ENCODE measurements at places on chromosomes 2 and 18. TPM values are rescaled to one million over a fixed set of nuclear protein-coding genes. Genes with fewer than 3 reads are reported as not detected.

DNA sequence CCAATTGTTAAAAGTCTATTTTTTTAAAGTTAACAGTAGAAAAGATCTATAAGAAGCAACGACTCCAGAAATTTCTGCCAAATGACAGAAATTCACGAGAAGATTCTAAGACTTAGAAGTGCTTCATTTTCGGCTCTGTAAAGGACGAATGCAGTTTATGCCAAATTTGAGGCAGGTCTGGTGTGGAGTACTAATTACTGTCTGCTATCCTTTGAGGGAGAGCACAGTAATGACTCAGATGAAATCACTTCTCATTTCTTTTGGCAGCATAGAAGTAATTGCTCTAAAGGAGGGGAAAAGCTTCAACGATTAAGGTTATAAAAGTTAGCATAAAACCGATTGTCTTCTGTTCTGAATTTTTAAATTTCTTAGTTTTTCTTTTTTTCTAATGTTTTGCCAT is 11.4 kb downstream of the G6PC2 start:
- H3K27me3 ChIP-seq = no peaks in the 10 kb centered on the region
- H3K36me3 ChIP-seq = no peaks in the 10 kb centered on the region
- H3K4me3 ChIP-seq = no peak overlapping the region

GRCh38 chr18:78410094-78410786 is 569.4 kb upstream of the SALL3 start:
- H3K4me1 ChIP-seq = no peaks in the 10 kb centered on the region
- no peaks in the 10 kb centered on the region for H3K27me3 ChIP-seq
- DNase-seq = peak; percentile 52
- H3K36me3 ChIP-seq = no peaks in the 10 kb centered on the region

DNA sequence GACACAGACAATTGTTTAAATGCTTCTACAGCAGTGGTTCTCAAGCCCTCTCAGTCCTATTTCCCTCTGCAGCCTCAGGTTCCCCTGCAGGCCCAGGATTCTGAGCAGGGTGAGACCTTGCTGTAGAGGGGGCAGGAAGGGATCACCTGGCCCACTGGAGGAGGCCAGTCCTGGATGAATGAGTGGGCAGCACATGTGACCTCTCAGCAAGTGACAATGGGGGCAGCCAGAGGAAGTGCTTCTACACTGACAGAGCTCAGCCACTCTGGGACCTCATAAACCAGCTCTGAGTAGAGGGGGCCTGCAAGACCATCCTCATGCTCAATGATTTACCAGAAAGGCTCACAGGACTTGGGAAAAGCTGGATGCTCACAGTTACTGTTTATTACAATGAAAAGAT is 63.2 kb downstream of the ASB1 start:
- H3K4me3 ChIP-seq = no peak overlapping the region
- no peaks in the 10 kb centered on the region for H3K36me3 ChIP-seq
- no peaks in the 10 kb centered on the region for H3K27me3 ChIP-seq

- H3K27ac ChIP-seq = no peak overlapping the region
- H3K4me1 ChIP-seq = no peaks in the 10 kb centered on the region
- DNase-seq = no peak
- H3K4me3 ChIP-seq = no peak overlapping the region
- H3K36me3 ChIP-seq = no peaks in the 10 kb centered on the region
Observed at GRCh38 chr2:206231669-206232286, 42.7 kb upstream of the ZDBF2 start.

DNA sequence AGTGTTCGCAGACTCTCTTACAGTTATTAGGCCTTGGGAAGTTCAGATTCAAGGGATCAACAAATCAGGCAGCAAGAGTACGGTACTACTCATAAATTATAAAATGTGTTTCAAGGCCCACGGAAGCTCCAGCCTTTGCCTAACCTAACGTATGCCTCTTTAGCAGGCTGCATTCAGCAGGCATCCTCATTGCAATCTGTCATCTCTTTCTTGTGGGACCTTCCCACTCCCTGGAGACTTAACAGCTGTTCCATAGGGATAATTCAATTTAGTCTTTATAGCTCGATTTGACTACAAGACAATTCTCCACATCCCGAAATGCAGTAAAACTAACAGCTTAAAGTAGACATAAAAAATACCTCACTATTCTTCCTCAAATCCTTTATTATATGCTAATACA is 453.7 kb downstream of the CNTNAP5 start:
- DNase-seq = no peak
- H3K4me1 ChIP-seq = no peaks in the 10 kb centered on the region
- H3K27me3 ChIP-seq = no peaks in the 10 kb centered on the region
- no peaks in the 10 kb centered on the region for H3K36me3 ChIP-seq
- no peak overlapping the region for H3K4me3 ChIP-seq
- H3K27ac ChIP-seq = no peak overlapping the region

DNA sequence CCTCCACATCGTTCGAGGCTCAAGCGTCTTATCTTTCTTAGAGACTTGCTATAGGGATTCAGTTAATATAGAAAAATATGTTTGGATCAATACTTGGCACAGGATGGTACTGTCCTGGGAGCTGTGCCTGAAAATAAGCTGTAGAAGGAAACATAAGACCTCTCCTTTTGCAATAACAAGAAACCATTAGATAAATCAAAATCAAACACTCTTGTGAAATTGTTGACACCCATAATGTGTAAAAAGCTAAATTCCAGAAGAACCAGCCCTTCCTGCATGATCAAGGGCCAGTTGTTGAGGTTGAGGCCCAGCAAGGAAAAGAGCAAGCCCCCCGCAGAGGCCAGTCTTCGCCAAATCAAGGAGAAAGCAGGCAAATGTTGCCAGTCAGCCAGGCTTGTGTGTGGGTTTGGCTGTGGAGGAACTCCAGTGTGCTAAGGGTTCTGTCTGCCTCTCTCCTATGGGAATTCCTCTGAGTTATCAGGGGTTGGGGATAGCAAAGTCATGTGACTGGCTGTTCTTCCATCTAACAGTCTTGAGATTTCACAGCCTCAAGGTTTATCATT is 185.7 kb downstream of the ACKR3 start:
- DNase-seq = no peak
- H3K4me1 ChIP-seq = peaks cover 4% of the 10 kb centered on the region
- no peaks in the 10 kb centered on the region for H3K27me3 ChIP-seq
- H3K4me3 ChIP-seq = no peak overlapping the region
- no peaks in the 10 kb centered on the region for H3K36me3 ChIP-seq

DNA sequence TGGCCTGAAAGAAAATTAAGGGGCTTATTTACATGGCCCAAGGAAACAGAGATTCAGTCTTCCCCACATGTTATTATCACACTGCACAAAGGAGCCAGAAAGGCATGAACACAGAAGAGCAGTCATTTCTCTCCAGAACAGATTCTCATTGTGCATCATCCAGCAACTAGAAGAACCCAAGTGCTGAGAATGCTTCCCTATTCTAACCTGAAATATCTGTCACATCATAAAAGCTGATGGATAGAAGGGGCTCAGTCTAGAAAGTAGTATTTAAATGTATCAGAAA is 145.8 kb downstream of the TMEM163 start:
- H3K4me3 ChIP-seq = no peak overlapping the region
- H3K4me1 ChIP-seq = no peaks in the 10 kb centered on the region
- H3K27me3 ChIP-seq = no peaks in the 10 kb centered on the region
- H3K36me3 ChIP-seq = no peaks in the 10 kb centered on the region

DNA sequence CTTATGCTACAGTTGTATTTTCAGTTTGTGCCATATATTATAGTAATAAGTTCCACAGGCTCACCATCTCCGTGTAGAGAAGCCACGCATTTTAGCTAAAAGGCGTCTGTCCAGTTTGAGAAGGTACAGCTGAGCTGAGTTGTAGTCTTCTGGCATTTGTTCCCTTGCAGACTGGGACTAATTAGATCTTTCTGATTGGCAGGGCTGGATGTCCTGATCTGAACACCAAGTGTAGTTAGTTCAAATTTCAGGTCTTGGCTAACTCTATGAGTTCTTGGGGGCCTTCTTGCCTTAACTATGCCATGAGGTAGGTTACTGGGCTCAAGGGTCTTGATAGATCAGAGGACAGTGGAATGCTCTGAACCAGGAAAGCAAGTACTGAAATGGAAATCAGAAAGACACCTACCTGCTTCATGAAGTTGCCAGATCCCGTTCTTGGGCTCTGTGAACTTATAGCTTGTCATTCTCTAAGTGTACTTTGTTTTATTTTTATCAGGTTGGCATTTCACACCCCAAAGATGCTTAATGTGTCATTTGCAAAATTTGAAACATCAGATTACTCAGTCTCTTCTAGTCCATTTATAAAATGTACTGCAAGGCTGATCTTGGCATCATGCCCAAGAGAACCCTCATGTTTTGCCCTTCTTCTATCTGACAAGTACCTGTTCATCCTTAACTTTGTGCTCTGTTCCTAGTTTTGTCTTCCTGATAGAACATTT is 93.7 kb downstream of the PLCL1 start:
- DNase-seq = no peak
- H3K4me3 ChIP-seq = no peak overlapping the region
- no peaks in the 10 kb centered on the region for H3K4me1 ChIP-seq
- no peak overlapping the region for H3K27ac ChIP-seq
- H3K36me3 ChIP-seq = no peaks in the 10 kb centered on the region

DNA sequence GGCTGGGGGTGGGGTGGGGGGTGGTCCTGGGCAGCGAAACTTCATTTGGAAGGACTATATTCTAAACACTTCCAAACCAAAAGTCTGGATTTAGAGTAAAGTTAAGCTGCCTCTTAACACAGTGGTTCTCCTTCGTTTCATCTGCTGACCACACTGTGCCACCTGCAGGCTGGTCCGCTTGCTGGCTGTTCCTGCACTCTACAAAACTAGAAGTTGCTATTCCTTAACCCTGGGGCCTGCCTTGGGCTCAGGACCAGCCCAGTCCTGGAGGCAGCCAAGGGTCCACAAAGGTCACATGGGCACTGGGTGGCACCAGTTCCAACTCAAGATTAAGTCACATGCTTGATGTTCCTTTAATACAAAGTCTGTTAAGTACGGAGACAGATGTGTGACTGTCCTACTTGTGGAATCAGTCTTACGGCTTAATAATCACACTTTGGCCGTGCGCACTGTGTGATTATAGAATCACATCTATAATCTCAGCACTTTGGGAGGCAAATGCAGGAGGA is 195.4 kb downstream of the FAM210A start:
- DNase-seq = peak; percentile 64
- H3K27me3 ChIP-seq = no peaks in the 10 kb centered on the region
- no peaks in the 10 kb centered on the region for H3K36me3 ChIP-seq
- peaks cover 15% of the 10 kb centered on the region for H3K4me1 ChIP-seq

- H3K36me3 ChIP-seq = no peaks in the 10 kb centered on the region
- no peak overlapping the region for H3K27ac ChIP-seq
- no peak for DNase-seq
- H3K27me3 ChIP-seq = no peaks in the 10 kb centered on the region
- H3K4me1 ChIP-seq = no peaks in the 10 kb centered on the region
Observed at GRCh38 chr18:60413944-60414547, 41.5 kb upstream of the MC4R start.

POLR1A gene
- total RNA-seq = 17.2 TPM

WDR54 gene
- 8.8 TPM for total RNA-seq

- no peak overlapping the region for H3K4me3 ChIP-seq
- H3K27me3 ChIP-seq = no peaks in the 10 kb centered on the region
- peak; percentile 28 for DNase-seq
- H3K4me1 ChIP-seq = no peaks in the 10 kb centered on the region
- H3K36me3 ChIP-seq = no peaks in the 10 kb centered on the region
- no peak overlapping the region for H3K27ac ChIP-seq
Observed at GRCh38 chr18:47390410-47391024, 139.1 kb upstream of the SKOR2 start.

DNA sequence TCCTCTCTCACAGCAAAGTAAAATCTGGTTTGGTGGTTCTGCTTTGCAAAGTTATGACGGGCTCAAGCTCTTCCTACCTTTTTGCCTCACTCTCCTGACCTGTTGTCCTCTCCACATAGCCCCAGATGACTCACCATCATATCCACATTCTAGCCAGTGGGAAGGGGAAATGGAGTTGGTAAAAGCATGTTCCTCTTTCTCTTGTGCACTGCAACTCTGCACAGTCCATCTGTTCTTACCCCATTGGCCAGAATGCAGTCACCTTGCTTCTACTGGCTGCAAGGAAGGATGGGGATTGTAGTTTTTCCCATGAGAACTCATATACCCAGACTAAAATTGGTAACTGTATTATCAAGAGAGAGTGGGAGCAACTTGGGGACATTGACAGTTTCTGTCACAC is 50.4 kb upstream of the SMIM21 start:
- no peaks in the 10 kb centered on the region for H3K4me1 ChIP-seq
- no peaks in the 10 kb centered on the region for H3K27me3 ChIP-seq
- no peak overlapping the region for H3K27ac ChIP-seq
- H3K36me3 ChIP-seq = no peaks in the 10 kb centered on the region
- no peak overlapping the region for H3K4me3 ChIP-seq

NCL gene
- 348 TPM for total RNA-seq

GRCh38 chr2:169649278-169649677 is 44.9 kb downstream of the CFAP210 start:
- no peaks in the 10 kb centered on the region for H3K36me3 ChIP-seq
- no peak overlapping the region for H3K4me3 ChIP-seq
- no peaks in the 10 kb centered on the region for H3K4me1 ChIP-seq
- H3K27ac ChIP-seq = no peak overlapping the region

TUBA3E gene
- not detected for total RNA-seq

GRCh38 chr2:117603060-117603459 is 211.4 kb upstream of the DDX18 start:
- H3K4me3 ChIP-seq = no peak overlapping the region
- H3K27ac ChIP-seq = no peak overlapping the region
- H3K27me3 ChIP-seq = no peaks in the 10 kb centered on the region
- no peak for DNase-seq
- no peaks in the 10 kb centered on the region for H3K36me3 ChIP-seq
- H3K4me1 ChIP-seq = no peaks in the 10 kb centered on the region

DNA sequence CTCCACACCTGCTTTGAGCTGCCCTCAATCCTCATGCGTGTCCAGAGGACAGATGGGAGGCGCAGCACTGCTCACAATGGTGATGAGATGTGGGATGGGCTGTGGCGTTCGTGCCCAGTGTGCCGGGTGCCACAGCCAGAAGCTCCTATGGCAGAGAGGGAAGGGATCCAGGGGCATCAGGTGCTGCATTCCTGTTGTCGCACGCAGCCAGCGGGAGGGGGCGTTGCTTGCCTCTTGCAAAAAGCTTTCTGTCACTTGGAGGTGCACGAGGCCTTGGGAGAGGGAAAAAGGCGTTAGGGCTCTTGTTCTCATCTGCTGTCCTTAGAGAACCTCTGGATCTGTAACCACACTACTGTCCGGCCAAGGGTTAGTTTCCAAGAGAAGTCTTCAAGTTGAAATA is 29.2 kb upstream of the ALLC start:
- no peaks in the 10 kb centered on the region for H3K36me3 ChIP-seq
- no peaks in the 10 kb centered on the region for H3K4me1 ChIP-seq
- no peak overlapping the region for H3K4me3 ChIP-seq
- DNase-seq = peak; percentile 60
- H3K27me3 ChIP-seq = no peaks in the 10 kb centered on the region
- H3K27ac ChIP-seq = no peak overlapping the region

- no peaks in the 10 kb centered on the region for H3K27me3 ChIP-seq
- no peak overlapping the region for H3K4me3 ChIP-seq
- peaks cover 27% of the 10 kb centered on the region for H3K4me1 ChIP-seq
- no peaks in the 10 kb centered on the region for H3K36me3 ChIP-seq
- no peak for DNase-seq
- no peak overlapping the region for H3K27ac ChIP-seq
Observed at GRCh38 chr2:178109813-178110212, 2.4 kb upstream of the RBM45 start.

ALPG gene
- total RNA-seq = not detected

- H3K4me3 ChIP-seq = no peak overlapping the region
- H3K27ac ChIP-seq = no peak overlapping the region
- no peaks in the 10 kb centered on the region for H3K36me3 ChIP-seq
- H3K27me3 ChIP-seq = no peaks in the 10 kb centered on the region
- DNase-seq = no peak
- no peaks in the 10 kb centered on the region for H3K4me1 ChIP-seq
Observed at GRCh38 chr18:74123200-74123599, 24.4 kb downstream of the FBXO15 start.

- no peak for DNase-seq
- H3K4me3 ChIP-seq = peak overlapping the region; percentile 58
- peaks cover 70% of the 10 kb centered on the region for H3K4me1 ChIP-seq
- H3K27me3 ChIP-seq = no peaks in the 10 kb centered on the region
- no peaks in the 10 kb centered on the region for H3K36me3 ChIP-seq
Observed at GRCh38 chr2:96527286-96528005, 9.1 kb upstream of the ARID5A start.

MCFD2 gene
- 89.4 TPM for total RNA-seq
